ENCODE measurements at places on chromosomes 2 and 18.

DNA sequence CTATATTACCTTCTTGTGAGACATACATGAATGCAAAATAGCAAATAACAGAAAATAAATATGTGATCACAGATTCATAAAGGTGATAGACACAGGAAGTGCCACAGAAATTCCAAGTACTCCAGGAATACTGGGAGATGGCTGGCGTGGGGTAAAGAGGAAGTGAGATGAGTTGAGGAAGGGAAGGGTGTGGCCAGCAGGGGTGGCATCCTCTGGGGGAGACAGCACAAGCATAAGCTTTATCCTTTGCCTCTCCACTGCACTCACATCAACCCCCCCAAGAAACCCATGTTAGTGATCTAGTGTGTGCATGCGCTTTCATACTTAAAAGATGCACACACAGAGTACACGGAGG, 94.8 kb upstream of the B3GNT7 start:
- H3K27me3 ChIP-seq = no peaks in the 10 kb centered on the region
- H3K36me3 ChIP-seq = no peaks in the 10 kb centered on the region
- ATAC-seq = no peak
- H3K27ac ChIP-seq = no peak overlapping the region
- H3K4me3 ChIP-seq = no peak overlapping the region

DNA sequence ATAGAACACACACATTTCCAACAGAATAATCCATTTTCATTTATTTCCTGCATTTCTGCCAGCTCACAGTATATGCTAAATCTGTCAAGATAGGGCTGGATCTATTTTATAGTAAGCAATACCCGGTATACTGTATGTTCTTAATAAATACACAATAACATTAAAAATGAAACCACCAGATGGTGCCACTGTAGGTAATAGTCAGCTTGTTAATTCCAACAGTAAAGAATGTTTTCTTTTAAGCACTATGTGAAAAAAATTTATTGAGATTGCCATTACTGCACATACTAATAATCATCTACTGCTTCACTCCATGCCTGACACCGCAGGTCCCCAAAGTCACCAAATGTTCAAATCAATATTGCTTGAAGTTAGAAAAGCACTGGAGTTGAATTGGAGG, 131.5 kb upstream of the PGAP1 start:
- H3K36me3 ChIP-seq = no peaks in the 10 kb centered on the region
- no peak overlapping the region for H3K27ac ChIP-seq
- no peaks in the 10 kb centered on the region for H3K4me1 ChIP-seq
- ATAC-seq = no peak
- no peak overlapping the region for H3K4me3 ChIP-seq

DNA sequence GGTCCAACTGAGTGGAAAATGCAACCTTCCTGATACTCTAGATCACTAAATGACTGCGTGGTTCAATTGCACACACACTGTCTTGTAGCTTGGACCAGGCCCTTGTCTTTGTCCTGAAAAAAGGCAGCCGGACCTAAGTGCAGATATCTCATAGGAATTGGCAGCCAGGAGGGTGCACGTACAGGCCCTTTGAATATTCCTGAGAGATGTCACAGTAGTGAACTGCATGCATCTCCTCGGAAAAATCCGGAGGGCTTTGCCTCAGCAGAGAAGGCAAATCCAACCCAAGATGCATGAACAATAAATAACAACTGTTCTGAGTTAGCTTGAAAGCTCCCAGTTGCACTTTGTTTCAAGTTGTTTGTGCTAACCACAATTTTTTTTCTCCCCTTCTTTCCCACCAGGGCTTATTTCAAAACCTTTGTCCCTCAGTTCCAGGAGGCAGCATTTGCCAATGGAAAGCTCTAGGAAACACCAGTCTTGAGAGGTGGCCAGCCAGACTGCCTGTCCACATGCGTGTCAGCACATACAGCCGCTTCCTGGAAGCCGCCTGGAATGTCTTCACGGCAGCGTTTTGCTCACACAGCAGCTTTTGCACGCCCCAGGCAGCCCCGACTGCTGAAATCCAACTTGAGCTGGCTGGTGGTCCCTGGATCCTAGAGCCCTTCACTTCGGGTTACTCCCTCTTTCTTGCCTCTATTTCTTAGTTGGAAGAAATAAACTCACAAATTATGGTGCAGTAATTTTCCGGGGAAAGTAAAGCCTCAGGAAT, 54.4 kb upstream of the FOSL2 start:
- H3K27ac ChIP-seq = no peak overlapping the region
- ATAC-seq = peak; percentile 81
- peaks cover 10% of the 10 kb centered on the region for H3K36me3 ChIP-seq
- H3K4me1 ChIP-seq = peaks cover 71% of the 10 kb centered on the region
- no peaks in the 10 kb centered on the region for H3K27me3 ChIP-seq
- H3K4me3 ChIP-seq = no peak overlapping the region

DNA sequence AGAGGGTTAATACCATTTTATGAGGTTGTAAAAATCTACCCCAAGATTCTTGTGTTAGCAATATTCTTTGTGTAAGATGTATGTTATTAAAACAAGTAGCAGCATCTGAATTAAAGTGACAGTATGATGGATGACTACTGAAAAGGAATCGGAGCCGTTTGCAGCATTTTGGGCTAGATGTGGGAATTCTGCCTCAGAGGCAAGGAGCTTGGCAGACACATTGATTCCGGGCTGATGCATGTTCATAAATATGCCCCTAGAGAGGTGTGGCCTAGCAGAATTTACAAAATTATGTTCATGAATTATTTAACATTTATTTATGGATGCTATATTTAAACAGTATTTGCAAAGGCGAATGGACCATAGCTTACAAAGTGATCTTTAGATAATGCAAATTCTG, 389.0 kb upstream of the ETAA1 start:
- H3K4me1 ChIP-seq = no peaks in the 10 kb centered on the region
- no peak for ATAC-seq
- H3K27me3 ChIP-seq = no peaks in the 10 kb centered on the region

GRCh38 chr2:68660658-68661057, 17.3 kb downstream of the PROKR1 start:
- H3K27me3 ChIP-seq = peaks cover 27% of the 10 kb centered on the region
- H3K36me3 ChIP-seq = no peaks in the 10 kb centered on the region
- no peak overlapping the region for H3K4me3 ChIP-seq

DNA sequence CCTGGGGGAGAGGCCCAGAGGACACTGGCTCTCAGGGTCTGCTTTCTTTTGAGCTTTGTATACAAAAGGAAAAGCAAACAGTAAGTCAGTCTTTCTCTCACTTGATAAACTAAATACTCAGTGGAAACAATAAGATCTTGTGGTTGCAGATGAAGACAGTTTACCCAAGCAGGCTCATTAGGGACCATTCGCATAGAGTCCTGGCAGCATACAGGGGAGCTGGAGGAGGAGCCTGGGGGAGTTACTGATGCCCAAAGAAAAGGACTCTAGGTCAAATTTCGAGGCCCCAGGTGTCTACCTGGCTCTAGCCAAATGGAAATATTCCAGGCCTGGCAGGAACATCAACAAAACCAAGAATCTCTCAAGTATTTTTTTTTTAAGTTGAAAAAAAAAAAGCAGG, 225.3 kb downstream of the CNTNAP5 start:
- no peak for ATAC-seq
- H3K4me1 ChIP-seq = no peaks in the 10 kb centered on the region
- H3K4me3 ChIP-seq = no peak overlapping the region
- no peaks in the 10 kb centered on the region for H3K36me3 ChIP-seq
- no peaks in the 10 kb centered on the region for H3K27me3 ChIP-seq

All from gastroesophageal sphincter (tissue), 4 donors.